CD4-positive, alpha-beta T cell (primary cell): ENCODE measurements at places on chromosomes 3 and 15.

- no peak for DNase-seq
Measured at GRCh38 chr3:138328341-138328740, 1.3 kb downstream of the NME9 start.

- DNase-seq, result no peak
Measured at GRCh38 chr3:123307064-123307463, 105.3 kb downstream of the SEC22A start.

DNA sequence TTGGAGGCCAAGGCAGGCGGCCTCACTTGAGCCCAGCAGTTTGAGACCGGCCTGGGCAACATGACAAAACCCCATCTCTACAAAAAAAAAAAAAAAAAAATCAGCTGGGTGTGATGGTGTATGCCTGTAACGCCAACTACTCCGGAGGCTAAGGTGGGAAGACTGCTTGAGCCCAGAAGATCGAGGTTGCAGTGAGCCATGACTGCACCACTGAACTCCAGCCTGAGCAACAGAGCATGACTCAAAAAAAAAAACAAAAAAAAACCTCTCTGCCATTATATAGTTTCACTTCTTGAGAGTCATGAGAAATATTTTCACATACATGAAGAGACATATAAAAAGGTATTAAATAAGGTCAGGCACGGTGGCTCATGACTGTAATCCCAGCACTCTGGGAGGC is 45.9 kb upstream of the CP start:
- no peak for DNase-seq

DNA sequence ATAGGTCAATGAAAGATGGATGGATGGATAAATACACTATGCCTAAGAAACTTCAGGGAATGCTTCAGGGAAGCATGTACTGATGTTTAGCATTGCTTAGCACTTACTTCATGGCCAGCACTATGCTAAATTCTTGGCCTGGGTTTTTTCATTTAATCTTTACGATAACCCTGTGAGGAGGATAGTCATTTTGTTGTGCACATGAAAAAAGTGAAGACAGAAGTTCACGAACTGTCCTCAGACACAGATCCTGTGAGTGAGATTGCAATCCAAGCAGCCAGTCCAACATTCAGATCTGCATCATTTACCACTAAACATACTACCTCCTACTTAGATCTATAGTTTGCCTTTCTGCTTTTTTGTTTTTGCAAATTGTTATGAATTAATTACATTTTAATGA is 510.8 kb upstream of the AGTR1 start:
- DNase-seq, result no peak

GRCh38 chr3:162770551-162770950 is 1273.9 kb downstream of the OTOL1 start:
- DNase-seq, result no peak

DNA sequence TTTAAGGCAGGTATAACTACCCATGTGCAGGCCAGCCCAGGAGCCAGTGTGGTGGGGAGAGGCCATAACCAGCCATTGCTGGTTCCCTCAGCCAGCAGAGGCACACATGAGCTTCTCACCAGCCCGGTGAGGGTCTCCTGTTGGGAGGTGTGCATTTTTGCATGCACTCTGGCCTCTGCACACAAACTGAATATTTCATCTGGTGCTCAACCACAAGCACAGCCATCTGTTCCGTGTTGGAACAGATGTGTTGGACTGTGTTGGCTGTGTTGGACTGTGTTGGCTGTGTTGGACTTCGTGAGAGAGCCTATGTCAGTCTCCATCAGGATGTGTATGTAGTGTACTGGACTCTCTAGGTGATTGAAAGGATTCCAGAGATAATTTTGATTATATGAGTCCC is 67.2 kb downstream of the RPL39L start:
- DNase-seq, result no peak

DNA sequence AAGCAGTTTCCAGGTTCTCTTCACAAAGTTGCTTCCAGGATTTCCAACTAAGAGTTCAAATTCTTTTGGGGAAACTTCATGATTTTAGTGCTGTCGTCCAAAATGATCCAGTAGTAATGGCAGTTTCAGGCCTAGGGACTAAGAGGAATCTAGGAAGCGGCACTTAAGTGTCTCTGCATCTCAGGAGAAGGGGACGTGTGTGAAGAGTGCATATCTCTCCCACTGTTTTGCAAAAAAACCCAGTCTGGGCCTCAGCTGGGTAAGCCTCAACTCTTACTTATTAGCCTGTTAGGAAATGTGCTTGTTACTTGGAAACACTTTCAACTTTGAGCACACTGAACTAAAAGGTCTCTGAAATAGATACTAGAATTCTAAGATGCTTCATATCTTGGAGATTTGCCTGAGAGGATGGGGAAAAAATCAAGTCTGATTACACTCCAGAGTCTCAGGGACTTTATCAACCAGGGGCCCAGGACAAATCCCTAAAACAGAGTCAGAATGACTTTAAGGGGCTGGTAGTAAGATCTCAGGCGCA is 81.8 kb downstream of the WDR76 start:
- DNase-seq, result no peak
